ENCODE measurements at places on chromosomes 2 and 18. TPM values are rescaled to one million over a fixed set of nuclear protein-coding genes. Genes with fewer than 3 reads are reported as not detected.

Gene FAM237A
- total RNA-seq = not detected

Gene FEV
- total RNA-seq = not detected

Gene ABCG8
- not detected for total RNA-seq

Gene HOXD8
- total RNA-seq = not detected

Gene RAB6D
- not detected for total RNA-seq

Gene AGFG1
- total RNA-seq = 74.5 TPM

Gene ARHGAP25
- total RNA-seq = 82.8 TPM

Gene UGT1A4
- total RNA-seq = not detected

Gene BARD1
- 43.4 TPM for total RNA-seq

Gene SRSF7
- 316 TPM for total RNA-seq

Gene DCC
- total RNA-seq = not detected

Gene CDH7
- total RNA-seq = not detected

Gene VWC2L
- not detected for total RNA-seq

Gene RAB17
- total RNA-seq = not detected

Gene SLC9A4
- 0.11 TPM for total RNA-seq

Gene CNDP1
- not detected for total RNA-seq

Gene MYO3B
- 1.2 TPM for total RNA-seq
